ENCODE measurements at places on chromosomes 1 and 21. TPM values are rescaled to one million over a fixed set of nuclear protein-coding genes. Genes with fewer than 3 reads are reported as not detected.

DNA sequence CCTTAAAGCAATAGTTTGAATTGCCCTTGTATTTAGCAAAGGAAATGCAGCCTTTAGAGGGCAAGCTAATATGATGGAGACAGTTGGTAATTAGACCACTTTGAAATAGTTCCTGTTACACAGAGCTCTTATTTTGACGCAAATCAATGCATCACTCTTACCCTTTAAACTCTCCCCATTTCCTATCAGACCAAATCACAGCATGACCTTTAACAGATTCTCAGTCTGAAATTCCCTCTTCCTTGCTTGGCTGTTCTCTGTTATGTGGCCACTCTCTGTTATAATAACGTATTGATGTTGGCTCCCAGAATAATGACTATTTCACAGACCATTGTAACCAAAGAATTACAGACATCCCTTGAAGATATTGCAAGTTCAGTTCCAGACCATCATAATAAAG lies 66.9 kb upstream of the NGF start:
- H3K36me3 ChIP-seq = peaks cover 3% of the 10 kb centered on the region
- H3K27ac ChIP-seq = no peak overlapping the region
- no peak for DNase-seq
- H3K27me3 ChIP-seq = no peaks in the 10 kb centered on the region
- H3K4me3 ChIP-seq = no peak overlapping the region

DNA sequence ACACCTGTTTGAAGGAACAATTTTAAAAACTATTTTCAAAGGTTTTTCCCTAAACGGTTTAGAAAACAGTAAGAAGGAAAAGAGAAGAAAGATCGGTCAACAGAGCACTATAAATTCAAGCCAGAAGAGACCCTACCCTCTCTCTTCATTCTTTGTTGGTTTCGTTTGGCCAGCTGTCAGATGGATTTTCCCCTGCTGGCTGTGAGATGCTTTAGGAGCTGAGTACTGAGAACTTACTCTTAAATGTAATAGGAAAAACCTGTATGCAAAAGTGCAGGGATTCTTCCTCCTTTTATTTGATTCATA lies 1.3 kb upstream of the TXNIP start:
- no peaks in the 10 kb centered on the region for H3K27me3 ChIP-seq
- peak overlapping the region; percentile 98 for H3K27ac ChIP-seq
- peaks cover 47% of the 10 kb centered on the region for H3K4me1 ChIP-seq
- peak overlapping the region; percentile 80 for H3K4me3 ChIP-seq
- DNase-seq = no peak

DNA sequence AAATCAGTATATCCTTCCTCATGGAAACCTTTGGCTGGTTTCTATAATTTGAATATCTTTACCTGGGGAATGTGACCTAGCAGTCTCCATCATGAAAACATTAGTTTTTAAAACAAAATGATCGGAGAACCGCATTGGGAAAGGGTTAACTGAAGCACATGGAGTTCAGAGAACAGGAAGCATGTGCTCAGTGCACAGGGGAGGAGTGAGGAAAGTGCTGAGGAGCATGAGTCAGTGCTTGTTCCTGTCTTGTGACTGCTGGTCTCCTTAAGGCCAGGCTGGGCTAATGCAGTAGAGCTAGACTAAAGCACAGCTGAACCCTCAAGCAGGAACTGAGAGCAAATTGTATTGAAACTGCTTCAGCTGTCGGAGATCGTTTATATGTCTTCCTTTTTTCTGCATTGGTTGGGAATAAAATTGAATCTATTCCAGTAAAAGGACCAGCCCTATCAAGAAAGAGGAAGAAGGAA lies 5.8 kb downstream of the IFI16 start:
- peaks cover 17% of the 10 kb centered on the region for H3K4me1 ChIP-seq
- DNase-seq = no peak
- no peak overlapping the region for H3K27ac ChIP-seq
- H3K4me3 ChIP-seq = no peak overlapping the region

AGMAT gene
- 0.82 TPM for total RNA-seq

GRCh38 chr1:221795380-221795779 lies 53.5 kb upstream of the DUSP10 start:
- no peaks in the 10 kb centered on the region for H3K4me1 ChIP-seq
- no peak overlapping the region for H3K4me3 ChIP-seq
- H3K36me3 ChIP-seq = peaks cover 2% of the 10 kb centered on the region
- H3K27me3 ChIP-seq = peaks cover 2% of the 10 kb centered on the region
- H3K27ac ChIP-seq = no peak overlapping the region

CFHR3 gene
- total RNA-seq = not detected

DNA sequence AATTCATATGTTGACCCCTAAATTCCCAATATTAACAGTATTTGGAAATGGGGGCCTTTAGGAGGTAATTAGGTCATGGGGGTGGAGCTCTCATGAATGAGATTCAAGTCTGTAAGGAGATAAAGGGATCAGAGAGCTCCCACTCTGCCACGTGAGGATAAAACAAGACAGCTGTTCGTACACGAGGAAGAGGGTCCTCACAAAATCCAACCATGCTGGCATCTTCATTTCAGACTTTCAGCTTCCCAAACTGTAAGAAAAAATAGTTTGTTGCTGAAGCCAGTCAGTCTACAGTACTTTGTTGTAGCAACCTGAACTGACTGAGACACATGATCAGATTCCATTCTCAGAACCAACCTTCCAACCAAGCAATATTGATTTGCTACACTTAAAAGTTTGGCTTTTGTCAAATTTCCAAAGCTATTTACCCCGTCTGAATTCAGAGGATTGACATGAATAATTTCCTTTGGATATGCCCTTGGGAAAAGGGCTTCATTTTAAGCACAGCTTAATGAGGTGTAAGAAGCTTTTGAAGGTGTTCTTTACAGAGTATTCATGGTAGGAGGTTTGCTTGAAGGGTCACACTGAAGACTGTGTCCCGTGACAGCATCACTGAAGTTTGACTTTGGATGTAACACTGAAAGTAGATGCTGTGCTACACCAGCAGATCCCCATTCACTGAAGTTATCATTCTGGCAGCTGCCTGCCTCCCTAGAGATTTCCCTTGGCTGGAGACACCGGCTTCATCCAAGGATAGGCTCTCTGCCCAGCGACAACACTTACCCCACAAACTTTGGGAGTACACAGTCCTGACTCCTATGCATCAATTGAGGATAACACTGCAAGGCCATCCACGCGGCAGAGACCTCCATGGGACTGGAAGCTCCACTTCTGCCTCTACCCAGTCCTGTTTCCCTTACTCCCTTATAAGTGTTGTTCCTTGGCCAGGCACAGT lies 4.9 kb upstream of the OMA1 start:
- H3K27ac ChIP-seq = no peak overlapping the region
- peaks cover 18% of the 10 kb centered on the region for H3K27me3 ChIP-seq
- peaks cover 5% of the 10 kb centered on the region for H3K4me1 ChIP-seq
- no peak for DNase-seq
- H3K4me3 ChIP-seq = no peak overlapping the region
